Activated CD8-positive, alpha-beta memory T cell treated with anti-CD3 and anti-CD28 coated beads for 1 hour (primary cell): ENCODE measurements at places on chromosomes 4 and X.

- no peak for DNase-seq
Measured at GRCh38 chrX:43882294-43882681, at the start of gene MAOB. TSS of gene MAOB (minus strand) at chrX:43882450. CDS start at chrX:43882299, 151 bp downstream.

- DNase-seq: no peak
Measured at GRCh38 chr4:19429684-19430083, 822.0 kb upstream of the SLIT2 start.

DNA sequence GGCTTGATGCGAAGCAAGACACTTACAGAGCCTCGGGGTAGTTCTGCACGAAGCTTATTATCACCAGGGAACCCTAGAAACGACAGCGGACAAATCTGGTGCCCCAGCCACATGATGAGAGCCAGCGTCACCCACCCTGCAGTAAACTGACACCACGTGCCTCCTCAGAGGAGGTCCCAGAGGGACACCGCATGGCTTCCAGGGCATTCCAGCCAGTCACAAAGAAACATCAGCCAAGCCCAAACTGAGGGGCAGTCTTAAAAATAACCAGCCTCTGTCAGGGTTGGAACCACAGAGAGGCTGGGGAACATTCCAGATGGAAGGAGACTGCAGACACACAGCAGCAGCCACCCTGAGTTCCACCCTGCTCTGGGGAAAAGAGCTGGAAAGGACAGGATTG lies 36.6 kb upstream of the HGFAC start:
- DNase-seq: no peak

GRCh38 chr4:100168521-100168920 lies 21.7 kb downstream of the DDIT4L start:
- DNase-seq: no peak

DNA sequence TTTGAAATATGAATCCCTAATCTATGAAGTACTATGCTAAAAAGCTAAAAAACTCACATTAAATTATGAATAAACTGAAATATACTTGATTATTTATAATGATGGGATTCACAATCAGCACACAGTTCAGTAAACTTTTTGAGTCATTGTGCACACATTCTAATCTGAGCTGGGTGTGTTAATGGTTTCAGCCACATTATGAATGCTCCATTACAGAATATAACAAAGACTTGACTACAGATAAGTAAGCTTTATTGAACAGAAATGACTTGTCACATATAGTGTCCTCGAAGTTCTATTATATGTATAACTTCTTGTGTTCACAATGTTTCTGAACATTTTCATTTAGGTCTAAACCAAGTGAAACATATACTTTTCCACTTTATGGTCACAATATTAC lies 1649.9 kb upstream of the IGFBP7 start:
- no peak for DNase-seq

GRCh38 chr4:15348236-15348635 lies 79.6 kb upstream of the C1QTNF7 start:
- no peak for DNase-seq
